Gastroesophageal sphincter (tissue), 4 donors: ENCODE measurements at places on chromosomes 7 and 10.

GRCh38 chr7:28973591-28973990 lies 15.5 kb upstream of the TRIL start:
- no peak overlapping the region for H3K27ac ChIP-seq
- ATAC-seq = no peak
- no peaks in the 10 kb centered on the region for H3K27me3 ChIP-seq
- H3K4me3 ChIP-seq = no peak overlapping the region

GRCh38 chr7:142024547-142024946 lies 28.9 kb downstream of the MGAM start:
- H3K4me1 ChIP-seq = no peaks in the 10 kb centered on the region
- H3K36me3 ChIP-seq = no peaks in the 10 kb centered on the region
- H3K4me3 ChIP-seq = no peak overlapping the region
- no peak overlapping the region for H3K27ac ChIP-seq
- ATAC-seq = no peak

GRCh38 chr7:70907259-70908247 lies 224.4 kb upstream of the GALNT17 start:
- H3K4me1 ChIP-seq = no peaks in the 10 kb centered on the region
- no peaks in the 10 kb centered on the region for H3K36me3 ChIP-seq
- no peak overlapping the region for H3K27ac ChIP-seq
- H3K27me3 ChIP-seq = no peaks in the 10 kb centered on the region

DNA sequence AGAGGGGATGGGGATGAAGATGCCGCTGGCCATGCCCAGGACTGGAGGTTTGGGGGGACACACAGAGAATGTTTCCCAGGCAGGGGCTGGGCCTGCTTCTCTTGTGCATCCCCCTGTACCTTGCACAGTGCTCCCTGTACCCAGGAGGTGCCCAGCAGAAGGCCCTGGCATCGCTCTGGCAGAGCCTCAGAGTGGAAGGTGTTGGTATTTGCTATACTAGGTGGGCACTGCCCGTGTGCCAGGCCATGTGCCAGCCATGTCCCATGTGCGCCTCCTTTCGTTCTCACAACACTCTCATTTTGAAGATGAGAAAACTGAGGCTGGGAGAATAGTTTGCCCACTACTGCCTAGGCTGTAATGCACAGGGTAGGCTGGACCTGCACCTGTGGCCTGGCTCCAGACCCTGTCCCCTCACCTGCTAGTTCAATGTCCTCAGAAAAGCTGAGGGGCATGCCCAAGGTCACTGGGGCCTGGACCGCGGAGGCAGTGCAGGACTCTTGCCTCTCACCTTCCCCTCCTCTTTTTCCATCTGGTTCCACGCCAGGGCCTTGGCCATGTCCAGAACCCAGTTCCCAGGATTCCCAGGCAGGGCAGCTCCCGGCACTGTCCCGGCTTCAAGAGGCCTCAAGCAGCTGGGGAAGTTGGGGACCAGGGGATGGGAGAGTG lies 64.7 kb downstream of the GOLGA7B start:
- H3K4me1 ChIP-seq = peaks cover 28% of the 10 kb centered on the region
- ATAC-seq = no peak
- H3K27me3 ChIP-seq = peaks cover 32% of the 10 kb centered on the region
- no peak overlapping the region for H3K27ac ChIP-seq
- H3K4me3 ChIP-seq = no peak overlapping the region
- no peaks in the 10 kb centered on the region for H3K36me3 ChIP-seq
